ENCODE measurements at places on chromosomes 1 and 21.
A peak's percentile ranks its signal among the peaks of the same experiment; 100 is the strongest.

- peak; percentile 6 for DNase-seq
Measured at GRCh38 chr1:90823686-90824085, 106.6 kb upstream of the BARHL2 start.

- no peak for DNase-seq
Measured at GRCh38 chr1:63937461-63938022, 163.7 kb downstream of the ROR1 start.

- peak; percentile 45 for DNase-seq
Measured at GRCh38 chr1:25090707-25091422, 141.4 kb downstream of the SYF2 start.

DNA sequence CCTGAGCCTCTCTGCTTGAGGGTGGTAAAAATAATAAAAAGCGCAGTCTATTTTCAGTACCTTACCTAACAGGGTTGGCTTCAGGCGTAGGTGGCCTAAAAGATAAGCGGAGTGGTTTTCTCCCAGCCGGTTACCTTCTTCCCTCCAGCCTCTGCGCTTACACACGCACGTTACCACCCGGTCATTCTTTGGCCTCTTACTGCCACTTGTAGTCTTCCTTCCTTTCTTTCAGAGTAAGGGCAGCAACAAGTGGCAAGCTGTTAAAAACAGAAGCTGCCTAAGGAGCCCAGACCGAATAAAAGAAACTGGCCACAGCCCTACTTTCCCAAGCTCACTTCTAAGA lies 35.4 kb downstream of the CLCA1 start:
- no peak for DNase-seq

DNA sequence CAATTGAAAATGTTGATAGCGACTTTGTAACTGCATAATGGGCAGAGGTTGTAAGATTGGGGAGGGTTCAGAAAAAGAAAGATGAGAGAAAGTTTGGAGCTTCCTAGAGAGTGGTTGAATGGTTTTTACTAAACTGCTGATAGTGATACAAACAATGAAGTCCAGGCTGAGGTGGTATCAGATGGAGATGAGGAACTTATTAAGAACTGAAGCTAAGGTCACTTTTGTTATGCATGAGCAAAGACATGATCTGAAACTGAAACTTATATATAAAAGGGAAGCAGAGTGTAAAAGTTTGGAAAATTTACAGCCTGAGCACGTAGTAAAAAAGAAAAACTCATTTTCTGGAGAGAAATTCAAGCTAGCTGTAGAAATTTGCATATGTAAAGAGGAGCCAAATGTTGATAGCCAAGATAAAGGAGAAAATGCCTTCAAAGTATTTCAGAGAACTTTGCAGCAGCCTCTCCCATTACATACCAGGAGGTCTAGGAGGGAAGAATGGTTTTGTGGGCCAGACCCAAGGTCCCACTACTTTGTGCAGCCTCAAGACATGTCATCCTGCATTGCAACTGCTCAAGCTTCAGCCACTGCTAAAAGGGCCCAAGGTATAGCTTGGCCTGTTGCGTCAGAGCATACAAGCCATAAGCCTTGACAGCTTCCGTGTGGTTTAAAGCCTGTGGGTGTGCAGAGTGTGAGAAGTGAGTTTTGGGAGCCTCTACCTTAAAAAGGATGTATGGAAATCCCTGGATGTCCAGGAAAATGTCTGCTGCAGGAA lies 843.9 kb downstream of the AMY1C start:
- no peak for DNase-seq

- DNase-seq = peak; percentile 71
Measured at GRCh38 chr1:77412069-77412819, 130.4 kb downstream of the AK5 start.

GRCh38 chr1:154386643-154387352 lies 18.3 kb upstream of the IL6R start:
- no peak for DNase-seq

GRCh38 chr1:228334226-228334935 lies 72.3 kb downstream of the TRIM11 start:
- DNase-seq = no peak

- peak; percentile 51 for DNase-seq
Measured at GRCh38 chr1:224770336-224770693, 154.2 kb downstream of the CNIH3 start.

DNA sequence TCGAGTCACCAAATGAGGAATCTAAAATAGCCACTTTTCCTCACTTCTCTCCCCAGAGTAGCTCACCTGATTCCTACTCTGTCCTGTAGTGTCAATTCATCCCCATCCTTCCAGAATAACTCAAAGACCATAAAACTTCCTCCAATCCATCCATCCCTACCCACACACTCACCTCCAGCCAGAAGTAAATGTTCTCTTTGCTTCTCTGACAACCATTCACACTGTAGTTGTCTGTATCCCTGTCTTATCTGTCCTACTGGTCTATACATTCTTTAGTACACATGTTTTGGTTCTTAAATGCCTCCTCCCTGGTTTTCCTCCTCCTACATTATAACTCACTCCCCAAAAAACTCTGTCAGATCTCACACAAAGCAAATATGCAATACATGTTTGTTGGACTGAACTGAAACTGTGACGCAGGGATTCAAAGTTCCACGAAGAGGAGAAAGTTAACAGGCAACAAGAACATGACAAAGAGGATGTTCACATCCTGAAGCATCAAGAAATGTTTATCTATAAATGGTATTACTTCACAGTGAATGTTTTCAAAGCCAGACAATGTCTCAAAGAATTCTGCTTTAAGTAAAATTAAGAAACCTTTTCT lies 11.0 kb downstream of the TP53BP2 start:
- no peak for DNase-seq

- DNase-seq = no peak
Measured at GRCh38 chr1:236425031-236425663, 31.1 kb downstream of the EDARADD start.

- no peak for DNase-seq
Measured at GRCh38 chr1:171160211-171160610, 24.9 kb upstream of the FMO2 start.

- DNase-seq = no peak
Measured at GRCh38 chr1:166699613-166700012, 139.7 kb upstream of the POGK start.

- DNase-seq = no peak
Measured at GRCh38 chr21:43994085-43994484, 18.0 kb upstream of the TRAPPC10 start.

- DNase-seq = peak; percentile 17
Measured at GRCh38 chr1:33927721-33928120, 63.8 kb downstream of the HMGB4 start.

GRCh38 chr1:222464841-222465210 lies 83.1 kb downstream of the HHIPL2 start:
- no peak for DNase-seq

DNA sequence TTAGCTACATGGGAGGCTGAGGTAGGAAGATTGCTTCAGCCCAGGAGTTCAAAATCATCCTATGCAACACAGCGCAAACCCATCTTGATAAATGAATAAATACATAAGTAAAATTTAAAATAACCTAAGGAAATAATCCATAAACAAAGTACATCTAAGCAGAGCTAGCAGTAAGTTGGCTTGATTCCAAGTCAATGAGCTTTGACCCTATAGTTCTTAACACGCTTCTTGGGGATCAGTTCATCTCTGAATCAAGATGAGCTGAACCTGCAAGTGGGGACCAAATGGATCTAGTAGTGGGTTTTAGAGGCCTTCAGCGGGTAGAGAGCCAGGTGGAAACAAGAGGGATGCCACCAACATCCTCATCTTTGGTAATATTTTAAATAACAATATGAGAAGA lies 31.5 kb upstream of the PHGDH start:
- DNase-seq = no peak

GRCh38 chr1:206748348-206749030 lies 22.1 kb upstream of the IL19 start:
- no peak for DNase-seq

DNA sequence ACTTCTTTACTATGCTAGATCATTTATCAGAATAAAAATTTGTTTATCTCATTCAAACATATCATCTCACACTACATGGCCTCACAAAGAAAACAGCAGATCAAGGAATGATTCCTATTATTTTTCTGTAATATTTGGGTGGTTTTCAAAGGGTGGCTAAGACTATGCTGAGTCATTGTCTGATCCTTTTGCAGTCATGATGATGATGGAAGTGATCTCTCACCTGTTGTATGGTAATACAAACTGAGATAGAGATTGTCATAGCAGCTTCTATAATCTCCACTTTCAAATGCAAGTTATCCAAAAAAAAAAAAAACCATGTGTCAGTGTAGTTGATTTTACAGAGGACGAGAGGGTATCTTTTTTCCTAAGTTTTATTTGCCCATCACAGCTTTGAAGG lies 37.2 kb upstream of the GBP5 start:
- no peak for DNase-seq

- no peak for DNase-seq
Measured at GRCh38 chr21:43912500-43912899, 47.5 kb downstream of the AGPAT3 start.
